NCI-H2081 (cell line): ENCODE measurements at places on chromosomes 3 and 15.

- DNase-seq: no peak
Measured at GRCh38 chr3:75235631-75236030, 428.5 kb upstream of the FRG2C start.

GRCh38 chr3:160480931-160481330 is 31.3 kb upstream of the TRIM59 start:
- no peak for DNase-seq

DNA sequence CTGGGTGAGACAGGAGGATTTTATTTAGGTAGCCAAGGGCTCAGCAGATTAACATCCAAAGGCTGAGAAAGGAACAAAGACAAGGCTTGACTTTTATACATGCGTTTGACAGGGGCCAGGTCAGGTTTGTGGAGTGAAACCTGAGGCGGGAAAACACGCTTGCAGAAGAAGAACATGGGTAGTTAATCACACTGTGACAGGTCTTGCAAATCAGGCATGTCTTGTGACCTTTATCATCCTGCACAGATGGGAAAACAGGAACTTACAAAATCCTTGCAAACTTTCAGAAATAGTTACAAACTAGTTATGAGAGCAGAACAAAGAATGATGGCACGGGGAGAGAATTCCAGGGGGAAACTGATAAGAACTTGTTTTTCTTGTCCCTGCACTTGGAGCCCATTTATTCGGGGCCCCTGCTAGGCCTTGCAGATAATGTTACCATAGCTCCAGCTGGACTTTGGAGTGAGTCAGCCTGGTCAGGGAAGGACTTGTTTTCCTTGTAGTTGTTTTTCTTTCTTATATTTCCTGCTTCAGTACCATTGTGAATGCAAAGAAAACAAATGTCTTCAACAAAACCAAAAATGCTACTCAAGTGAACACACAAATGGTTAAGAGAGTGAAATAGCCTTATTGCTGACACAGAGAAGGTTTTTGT is 965.9 kb upstream of the ROBO1 start:
- no peak for DNase-seq

DNA sequence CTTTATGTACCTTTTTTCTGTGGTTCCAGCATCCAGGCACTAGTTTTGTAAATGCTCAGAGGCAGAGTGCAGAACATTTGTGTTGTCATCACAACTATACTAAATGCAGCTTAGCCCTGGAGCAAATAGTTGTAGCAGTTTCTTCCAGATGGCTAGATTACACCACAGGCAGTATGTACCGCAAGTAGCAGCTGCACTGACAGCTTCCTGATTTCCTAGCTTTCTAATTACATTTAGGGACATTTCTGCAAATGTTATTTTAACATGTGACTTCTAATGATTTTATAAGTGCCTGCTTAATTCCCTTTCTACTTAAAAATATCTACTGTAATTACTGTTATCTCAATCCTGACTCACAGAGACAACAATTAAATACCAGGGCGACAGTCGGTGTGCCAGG is 106.5 kb downstream of the NR2E3 start:
- DNase-seq: peak; percentile 58

GRCh38 chr3:1326546-1326945 is 233.7 kb downstream of the CNTN6 start:
- DNase-seq: no peak

- DNase-seq: no peak
Measured at GRCh38 chr3:133697960-133698359, 36.2 kb upstream of the TOPBP1 start.

GRCh38 chr15:78668987-78669386 is 28.0 kb upstream of the CHRNB4 start:
- DNase-seq: no peak

GRCh38 chr3:82163907-82164520 is 402.6 kb upstream of the GBE1 start:
- DNase-seq: no peak

DNA sequence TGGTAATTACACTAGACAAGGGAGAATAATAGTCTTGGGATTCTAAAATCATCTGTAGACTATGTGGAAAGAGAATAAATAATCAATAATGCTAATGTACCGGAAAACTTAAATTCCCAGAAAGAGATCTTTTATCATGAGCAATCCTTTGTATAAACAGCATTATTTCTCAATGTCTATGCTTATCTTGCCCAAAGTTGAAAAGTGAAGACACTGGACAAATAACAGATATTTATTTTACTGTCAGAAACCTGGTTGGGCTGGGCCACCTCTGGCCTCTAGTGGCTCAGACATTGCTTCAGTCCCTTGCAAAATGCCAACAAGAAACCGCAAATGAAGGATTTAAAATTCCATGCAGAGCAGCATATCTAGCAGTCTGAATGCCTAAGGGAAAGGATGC is 409.9 kb downstream of the FHIT start:
- no peak for DNase-seq

DNA sequence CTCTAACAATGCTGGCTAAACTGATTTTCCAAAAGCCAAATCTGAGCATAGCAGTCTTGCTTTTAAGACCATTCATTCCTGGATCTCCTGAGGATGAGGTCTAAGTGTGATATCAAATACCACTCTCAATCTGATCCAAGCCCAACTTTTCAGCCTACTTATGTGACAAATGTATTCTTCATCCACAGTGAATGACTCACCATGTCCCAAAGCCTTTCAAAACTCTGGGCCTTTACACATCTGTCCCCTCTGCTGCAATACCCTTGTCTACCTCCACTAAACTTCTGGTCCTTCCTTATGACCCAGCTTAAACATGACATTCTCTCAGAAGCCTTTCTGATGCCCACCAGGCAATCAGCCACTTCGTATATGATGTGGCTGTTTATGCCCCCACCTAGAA is 4.6 kb downstream of the ANAPC13 start:
- DNase-seq: no peak

GRCh38 chr15:80449825-80450224 is 45.6 kb downstream of the ARNT2 start:
- no peak for DNase-seq

GRCh38 chr3:165642761-165643420 is 194.3 kb downstream of the BCHE start:
- DNase-seq: peak; percentile 57

DNA sequence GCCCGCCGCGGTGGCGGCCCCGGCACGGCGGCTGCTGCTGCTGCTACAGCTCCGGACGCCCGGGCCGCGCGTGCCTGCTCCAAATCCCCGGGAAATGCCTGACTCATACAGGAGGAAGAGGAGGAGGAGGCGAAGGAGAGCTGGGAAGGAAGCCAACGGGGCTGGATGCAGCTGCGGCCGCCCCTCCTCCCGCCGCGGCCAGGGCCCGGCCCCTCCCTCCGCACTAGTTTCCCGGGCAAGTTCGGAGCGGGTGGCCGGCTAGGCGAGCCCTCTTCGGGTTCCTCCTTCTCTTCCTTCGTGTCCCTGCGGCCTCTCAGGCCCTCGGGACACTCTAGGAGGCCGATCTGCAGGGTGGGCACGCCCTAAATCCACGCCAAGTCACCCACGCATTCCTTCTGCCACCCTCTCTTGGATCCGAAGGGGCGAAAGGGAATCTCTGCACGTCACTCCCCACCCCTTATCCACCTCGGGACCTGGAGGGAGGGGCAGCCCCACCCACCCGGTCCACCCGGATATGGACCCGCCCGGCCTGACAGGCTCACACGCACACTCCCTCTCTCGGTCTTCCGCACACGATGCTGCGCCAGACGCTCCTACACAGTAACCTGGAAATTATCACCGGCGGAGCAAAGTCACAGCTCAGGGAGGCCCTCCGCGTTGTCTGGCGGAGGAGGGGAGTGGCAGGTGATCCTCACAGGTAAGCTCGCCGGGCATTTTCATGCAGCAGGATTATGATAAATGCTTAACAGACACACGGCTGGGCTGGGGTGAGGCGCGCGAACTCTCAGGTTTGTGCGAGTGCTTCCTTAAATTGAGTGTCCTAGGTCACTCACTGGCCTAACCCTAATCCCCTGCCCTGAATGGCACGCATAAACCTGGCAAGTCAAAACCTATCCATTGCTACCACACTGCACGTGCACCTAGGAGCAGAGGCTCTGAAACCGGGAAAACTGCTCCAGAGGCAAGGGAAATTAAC is at the start of the genes OSBPL10 and ZNF860:
OSBPL10 (minus strand) TSS at position 57 of the 976 bp plus-strand sequence. CDS start 83 bp downstream, outside the sequence.
ZNF860 (plus strand) TSS at position 545 of the 976 bp plus-strand sequence. CDS start 7,330 bp downstream, outside the sequence.
- DNase-seq: peak; percentile 56

GRCh38 chr3:2420919-2421318 is 322.3 kb downstream of the CNTN4 start:
- DNase-seq: no peak

DNA sequence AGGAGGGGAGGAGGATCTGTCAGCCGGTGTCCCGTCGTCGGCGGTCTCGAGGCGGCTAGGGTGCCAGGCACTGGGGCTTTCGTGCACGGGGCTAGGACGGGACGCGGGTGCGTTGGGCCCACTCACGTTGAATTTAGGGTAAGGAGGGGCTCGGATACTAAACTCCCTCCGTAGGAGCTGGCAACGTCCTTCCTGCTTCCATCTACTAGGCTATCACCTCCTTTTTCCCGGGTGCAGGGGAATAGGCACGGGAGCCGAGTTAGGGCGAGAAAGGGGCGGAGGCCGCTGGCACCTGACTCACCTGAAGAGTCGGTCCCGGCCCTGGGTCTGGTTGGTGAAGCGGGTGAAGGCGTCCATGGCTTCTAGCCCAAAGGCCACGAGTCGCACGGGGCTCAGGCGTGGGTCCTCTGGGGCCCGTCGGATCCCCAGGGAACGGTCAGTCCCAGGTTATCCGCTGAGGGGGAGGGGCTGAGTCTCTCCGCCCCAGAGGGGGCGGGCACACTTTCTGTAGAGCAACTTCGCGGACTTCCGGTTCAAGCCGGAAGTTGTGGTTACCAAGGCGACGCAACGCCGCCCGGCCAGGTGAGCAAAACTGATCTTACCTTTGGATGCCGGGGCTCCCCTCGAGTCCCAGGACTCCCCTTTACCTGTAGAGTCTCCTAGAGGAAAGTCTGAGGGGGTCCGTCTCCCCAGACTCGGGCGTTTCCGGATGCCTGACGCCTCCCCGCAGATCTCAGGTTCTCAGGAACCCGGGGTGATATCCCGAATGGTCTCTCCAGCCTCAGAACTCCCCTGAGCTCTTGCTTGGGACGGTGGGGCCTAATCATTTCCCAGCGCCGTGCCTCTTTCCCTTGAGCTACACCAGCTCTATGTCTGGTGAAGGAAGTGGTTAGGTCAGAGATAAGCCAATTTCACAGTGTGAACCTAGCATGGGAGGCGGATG is at the start of the genes PEX11A and WDR93:
PEX11A (minus strand) TSS at position 479 of the 943 bp plus-strand sequence; CDS start at position 357, 122 bp downstream.
WDR93 (plus strand) TSS at position 536 of the 943 bp plus-strand sequence. CDS start 10,936 bp downstream, outside the sequence.
- DNase-seq: peak; percentile 86

DNA sequence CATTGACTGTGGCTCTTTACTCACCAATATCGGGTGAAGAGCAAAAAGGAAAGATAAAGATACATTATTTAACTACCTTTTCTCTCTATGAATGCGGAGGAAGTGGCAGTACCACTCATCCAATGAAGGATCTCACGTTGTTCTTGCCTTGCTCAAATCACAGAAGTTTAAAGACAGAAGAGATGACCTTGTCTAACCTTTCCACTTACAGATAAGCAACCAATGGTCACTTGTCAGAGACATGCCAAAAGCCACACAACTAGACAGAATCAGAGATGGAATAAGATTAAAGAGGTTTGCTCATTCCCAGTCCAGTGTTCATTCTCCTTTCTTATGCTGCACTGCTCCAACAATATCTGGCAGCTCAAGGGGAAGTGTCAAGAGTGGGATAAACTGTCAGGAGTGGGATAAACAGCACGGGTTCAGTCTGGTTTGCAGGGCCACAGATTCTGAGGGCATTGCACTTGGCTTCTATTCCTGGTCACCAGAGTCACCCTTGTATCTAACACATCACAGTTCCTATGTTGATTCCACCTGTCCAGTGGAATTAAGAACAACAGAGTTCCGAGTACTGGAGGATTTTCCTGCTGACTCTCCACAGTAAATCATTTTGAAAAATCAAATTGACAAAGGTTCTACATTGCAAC is 6.7 kb downstream of the VPS13C start:
- DNase-seq: no peak

DNA sequence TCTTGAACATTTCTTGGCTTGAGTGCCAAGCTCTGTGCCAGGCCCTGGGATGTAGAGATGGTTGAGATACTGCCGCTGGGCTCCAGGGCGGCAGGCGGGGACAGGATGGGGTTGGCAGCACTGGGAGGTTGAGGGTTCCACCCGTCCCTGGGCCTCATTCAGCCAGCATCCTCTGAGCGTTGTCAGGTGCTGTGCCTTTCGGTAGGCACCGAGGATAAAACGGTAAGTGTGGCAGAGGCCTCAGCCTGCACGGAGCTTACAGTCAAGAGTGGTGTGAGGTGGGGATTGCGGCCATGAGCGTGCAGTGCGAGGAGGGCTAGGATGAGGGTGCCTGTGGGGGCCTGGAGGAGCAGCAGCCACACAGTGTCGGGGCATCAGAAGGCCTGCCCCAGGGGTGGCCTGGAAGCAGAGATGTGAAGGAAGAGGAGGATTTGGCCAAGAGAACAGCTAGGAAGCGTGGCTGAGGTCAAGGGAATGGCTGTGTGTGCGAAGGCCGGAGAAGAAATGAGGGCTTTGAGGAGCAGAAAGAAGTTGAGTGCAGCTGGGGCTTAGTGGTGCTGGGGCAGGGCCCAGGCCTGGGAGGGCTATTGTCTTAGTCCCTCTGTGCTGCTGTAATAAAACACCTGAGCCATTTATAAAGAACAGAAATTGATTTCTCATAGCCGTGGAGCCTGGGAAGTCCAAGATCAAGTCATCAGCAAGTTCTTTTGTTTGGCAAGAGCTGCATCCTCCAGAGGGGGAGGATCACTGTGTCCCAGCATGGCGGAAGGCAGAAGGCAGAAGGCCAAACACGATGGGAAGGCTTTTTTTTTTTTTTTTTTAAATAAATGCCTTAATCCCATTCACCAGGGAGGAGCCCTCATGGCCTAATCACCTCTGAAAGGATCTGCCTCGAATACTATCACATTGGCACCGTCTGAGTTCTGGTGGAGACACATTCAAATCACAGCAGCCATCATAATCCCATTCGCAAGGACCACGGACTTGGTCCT is 22.7 kb downstream of the CORO2B start:
- no peak for DNase-seq

- DNase-seq: no peak
Measured at GRCh38 chr3:54771050-54771449, 156.8 kb downstream of the LRTM1 start.

GRCh38 chr3:13132731-13133410 is 59.6 kb upstream of the IQSEC1 start:
- no peak for DNase-seq
